AG08396 (cell line): ENCODE measurements at places on chromosomes 13 and 19.

- DNase-seq: no peak
Measured at GRCh38 chr13:36997716-36998427, 1.3 kb downstream of the ALG5 start.

GRCh38 chr19:1110809-1111640, 7.2 kb downstream of the GPX4 start:
- DNase-seq: no peak

- DNase-seq: no peak
Measured at GRCh38 chr13:110589793-110590390, 25.5 kb upstream of the NAXD start.

- no peak for DNase-seq
Measured at GRCh38 chr19:45764475-45764874, 4.6 kb downstream of the SIX5 start.

DNA sequence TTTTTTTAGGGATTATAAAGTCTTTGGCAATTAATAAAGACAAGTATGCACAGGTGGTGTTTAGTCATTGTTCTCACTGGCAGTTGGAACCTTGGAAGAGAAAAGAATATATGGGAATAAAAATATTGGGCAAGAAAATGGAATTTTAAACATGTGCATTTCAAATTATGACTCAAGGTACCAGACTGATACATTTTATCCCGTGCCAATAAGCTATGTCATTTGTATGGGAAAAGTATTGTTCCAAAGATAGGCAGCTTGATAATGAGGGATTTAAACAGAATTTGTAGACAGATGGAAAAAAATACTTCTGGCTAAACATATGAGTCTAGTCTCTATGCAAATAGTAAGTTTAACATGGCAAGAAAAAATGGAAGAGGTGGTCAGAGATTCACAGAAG, 169.5 kb upstream of the UFM1 start:
- DNase-seq: no peak

DNA sequence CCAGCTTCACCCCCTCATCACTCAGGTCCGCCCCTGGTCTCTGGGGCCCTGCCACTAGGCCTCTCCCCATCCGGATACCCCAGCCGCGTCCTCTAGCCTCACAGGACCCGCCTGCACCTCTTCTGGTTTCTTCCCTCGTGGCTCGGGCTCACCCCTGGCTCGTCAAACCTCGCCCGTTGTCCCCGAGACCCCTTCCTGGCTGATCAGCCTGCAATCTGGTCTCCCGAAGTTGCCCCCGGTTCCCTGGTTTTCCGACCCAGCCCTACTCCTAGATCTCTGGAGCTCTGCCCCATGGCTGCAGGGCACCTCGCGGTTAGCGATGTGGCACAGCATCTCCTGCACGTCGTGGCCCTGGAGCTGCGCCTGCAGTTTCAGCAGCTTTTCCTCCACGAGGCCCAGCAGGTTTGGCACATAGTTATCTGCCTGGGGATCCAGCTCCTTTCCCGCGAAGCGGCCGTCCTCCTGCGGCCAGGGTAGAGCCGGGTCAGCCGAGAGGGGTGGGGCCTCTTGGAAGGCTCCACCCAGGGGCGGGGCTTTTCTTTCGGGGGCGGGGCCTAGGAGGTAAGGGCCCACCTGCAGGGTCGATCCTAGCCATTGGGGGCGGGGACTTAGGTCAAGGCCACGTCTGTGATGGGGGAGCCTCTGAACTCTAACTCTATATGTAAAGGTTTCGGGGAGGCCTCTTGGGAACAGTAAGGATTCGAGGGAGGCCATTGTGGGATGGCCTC, 2.4 kb upstream of the RGL3 start:
- DNase-seq: no peak

GRCh38 chr19:10815969-10816644, 19.9 kb downstream of the TMED1 start:
- no peak for DNase-seq

DNA sequence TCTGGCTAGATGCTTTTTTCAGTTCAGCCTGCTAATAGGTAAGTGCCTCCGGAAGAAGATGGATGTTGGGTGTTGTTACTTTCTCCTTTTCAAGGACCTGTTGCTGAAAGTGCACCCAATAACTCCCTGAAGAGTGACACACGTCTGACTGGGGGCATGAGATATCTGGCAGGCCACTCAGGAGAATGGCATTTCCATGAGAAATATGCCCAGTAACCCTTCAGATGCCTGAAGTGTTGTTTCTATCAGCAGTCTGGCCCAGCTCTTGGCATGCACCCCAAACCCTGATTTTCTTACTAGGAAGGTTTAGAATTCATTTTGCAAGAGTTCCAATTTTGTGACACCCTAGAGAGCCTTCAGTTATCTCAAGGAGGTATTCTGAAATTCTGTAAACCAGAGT, 71.5 kb downstream of the ARHGAP35 start:
- peak; percentile 45 for DNase-seq

DNA sequence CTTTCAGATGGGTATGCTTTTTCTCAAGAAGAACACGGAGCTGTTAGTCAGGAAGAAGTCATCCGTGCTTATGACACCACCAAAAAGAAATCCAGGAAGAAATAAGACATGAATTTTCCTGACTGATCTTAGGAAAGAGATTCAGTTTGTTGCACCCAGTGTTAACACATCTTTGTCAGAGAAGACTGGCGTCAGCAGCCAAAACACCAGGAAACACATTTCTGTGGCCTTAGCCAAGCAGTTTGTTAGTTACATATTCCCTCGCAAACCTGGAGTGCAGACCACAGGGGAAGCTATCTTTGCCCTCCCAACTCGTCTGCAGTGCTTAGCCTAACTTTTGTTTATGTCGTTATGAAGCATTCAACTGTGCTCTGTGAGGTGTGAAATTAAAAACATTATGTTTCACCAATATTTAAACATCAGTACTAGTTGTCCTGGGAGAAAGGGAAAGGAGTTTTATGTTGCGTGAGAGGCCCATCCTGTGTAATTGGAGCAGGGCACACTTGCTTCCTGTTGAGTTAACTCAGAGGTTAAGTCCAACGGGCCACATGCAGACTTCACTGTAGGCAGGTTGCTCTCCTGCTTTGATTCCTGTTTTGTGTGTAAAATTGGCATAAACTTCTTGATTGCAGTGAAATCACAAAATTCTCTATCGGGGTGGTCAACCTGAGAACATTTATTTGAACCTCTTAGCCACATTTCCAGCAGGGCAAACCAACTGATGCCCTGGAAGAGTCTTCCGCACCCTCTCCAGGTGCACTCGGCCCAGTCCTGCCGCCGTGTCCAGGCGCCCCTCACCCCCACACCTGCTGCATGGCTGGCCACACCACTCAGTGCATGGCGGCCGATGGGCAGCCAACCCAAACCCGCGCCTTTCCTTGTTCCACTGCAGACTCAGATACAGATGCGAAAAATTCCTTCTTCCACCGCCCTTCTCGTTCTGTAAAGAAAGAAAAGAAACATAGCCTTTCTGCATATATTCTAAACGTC, 31.6 kb downstream of the SHISA2 start:
- peak; percentile 26 for DNase-seq

- no peak for DNase-seq
Measured at GRCh38 chr13:112133499-112134390, 66.8 kb downstream of the SOX1 start.

- no peak for DNase-seq
Measured at GRCh38 chr13:91134803-91135184, 212.7 kb upstream of the MIR17HG start.

DNA sequence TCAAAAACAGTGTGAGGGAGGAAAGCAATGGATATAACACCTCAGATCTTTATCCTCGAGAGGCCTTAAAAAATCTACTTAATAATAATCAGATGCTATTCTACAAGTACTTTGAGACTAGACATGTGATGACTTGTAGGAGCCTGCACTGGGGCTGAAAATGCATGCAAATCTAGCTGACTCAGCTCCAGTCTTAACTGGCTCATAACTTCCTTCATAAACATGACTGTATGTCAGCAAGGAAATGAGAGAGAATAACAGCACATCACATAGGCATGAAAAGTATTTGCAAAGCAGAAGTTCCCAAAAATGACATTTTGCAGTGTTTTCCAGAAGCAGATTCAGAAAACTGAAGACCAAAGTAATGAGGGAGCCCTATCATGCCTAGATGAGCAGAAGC, 38.1 kb downstream of the PSG5 start:
- DNase-seq: peak; percentile 15

GRCh38 chr19:3868770-3869456, at the start of gene ZFR2:
TSS of gene ZFR2 (minus strand) at chr19:3869038. CDS start at chr19:3869017, 21 bp downstream.
- DNase-seq: no peak

GRCh38 chr13:34810996-34811395, 131.1 kb upstream of the NBEA start:
- no peak for DNase-seq

DNA sequence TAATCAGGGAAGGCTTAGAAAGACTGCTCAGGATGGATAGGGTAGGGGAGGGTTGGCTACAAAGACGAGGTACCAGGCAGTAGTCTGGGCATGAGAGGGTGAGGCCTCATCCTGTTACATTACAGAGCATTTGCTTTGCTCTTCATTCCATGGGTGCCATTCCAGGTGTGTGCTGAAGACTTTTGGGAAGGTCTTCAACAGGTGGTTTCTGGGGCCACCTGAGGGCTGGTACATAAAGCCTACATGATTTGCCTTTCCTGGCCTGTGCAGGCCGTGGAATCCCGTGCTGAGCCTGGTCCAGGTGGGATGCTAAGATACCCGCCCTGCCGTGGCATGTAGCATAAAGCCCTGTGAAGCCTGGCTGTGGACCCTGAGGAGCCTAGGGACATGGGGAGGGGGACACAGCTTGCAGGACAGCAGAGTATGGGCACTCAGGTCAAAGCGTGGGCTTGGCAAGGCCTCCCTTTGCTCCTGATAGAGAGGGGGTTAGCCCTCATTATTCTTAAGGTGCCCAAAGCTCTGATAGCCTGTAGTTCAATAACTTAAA, 55.6 kb upstream of the ZNF536 start:
- no peak for DNase-seq

DNA sequence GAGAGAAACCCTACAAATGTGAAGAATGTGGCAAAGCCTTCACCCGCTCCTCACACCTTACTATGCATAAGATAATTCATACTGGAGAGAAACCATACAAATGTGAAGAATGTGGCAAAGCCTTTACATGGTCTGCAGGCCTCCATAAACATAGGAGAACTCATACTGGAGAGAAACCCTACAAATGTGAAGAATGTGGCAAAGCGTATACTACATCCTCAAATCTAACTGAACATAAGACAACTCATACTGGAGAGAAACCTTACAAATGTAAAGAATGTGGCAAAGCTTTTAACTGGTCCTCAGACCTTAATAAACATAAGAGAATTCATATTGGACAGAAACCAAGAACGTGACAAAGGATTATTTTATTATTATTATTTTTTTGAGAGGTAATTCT, 30.7 kb downstream of the ZNF486 start:
- DNase-seq: no peak

- DNase-seq: no peak
Measured at GRCh38 chr13:74465271-74465670, 331.1 kb upstream of the KLF12 start.

DNA sequence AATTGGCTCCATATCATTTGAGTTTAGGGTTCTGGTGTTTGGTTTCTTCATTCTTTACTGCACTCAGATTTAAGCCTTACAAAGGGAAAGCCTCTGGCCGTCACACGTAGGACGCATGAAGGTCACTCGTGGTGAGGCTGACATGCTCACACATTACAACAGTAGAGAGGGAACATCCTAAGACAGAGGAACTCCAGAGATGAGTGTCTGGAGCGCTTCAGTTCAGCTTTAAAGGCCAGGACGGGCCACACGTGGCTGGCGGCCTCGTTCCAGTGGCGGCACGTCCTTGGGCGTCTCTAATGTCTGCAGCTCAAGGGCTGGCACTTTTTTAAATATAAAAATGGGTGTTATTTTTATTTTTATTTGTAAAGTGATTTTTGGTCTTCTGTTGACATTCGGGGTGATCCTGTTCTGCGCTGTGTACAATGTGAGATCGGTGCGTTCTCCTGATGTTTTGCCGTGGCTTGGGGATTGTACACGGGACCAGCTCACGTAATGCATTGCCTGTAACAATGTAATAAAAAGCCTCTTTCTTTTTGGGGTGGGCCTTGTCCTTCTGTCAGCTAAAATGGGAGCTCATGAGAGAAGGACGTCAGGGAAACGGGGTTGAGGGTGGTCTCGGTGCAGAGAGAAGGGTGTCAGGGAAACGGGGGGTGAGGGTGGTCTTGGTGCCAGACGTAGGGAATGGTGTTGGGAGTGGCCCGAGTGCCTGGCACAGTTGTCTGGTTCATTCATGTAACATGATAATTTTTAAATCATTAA, 26.0 kb downstream of the LAMP1 start:
- no peak for DNase-seq

DNA sequence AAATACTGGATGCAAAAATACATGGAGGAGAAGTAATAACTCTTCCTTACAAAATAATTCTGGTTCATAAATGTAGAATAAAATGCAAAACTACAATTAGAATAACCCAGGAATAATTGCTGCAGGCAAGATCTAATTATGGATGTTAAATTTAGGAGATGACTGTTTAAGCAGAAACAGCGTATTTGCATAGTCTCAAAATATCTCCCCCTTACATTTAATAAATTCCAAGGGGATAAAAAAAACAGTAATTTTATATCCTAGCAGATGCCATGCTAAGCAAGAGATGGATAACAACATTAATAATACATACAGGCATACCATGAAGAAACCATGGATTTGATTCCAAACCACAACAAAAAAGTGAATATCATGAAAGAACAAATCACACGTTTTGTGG, 1253.1 kb upstream of the MIR17HG start:
- DNase-seq: no peak

DNA sequence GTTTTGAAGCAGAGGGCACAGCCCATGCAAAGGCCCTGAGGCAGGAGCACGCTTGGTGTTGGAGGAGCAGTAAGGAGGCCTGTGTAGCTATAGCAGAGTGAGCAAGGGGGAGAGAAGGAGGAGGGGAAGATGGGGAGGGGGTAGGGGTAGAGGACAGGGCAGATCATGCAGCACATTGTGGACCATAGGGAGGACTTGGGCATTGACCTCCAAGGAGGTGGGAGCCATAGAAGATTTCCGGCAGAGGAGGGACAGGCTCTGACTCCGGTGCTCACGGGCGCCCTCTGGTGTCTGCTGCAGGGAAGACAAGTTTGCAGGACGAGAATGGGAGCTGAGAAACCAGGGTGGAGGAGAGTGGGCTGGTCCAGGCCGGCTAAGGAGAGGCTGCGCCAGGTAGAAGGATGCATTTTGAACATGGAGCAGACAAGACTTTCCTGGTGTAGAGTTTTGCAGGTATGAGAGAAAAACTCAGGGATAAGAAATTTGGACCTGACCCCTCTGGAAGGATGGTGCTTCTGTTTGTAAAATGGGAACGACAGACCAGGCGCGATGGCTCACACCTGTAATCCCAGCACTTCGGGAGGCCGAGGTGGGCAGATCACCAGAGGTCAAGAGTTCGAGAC, 13.7 kb upstream of the CREB3L3 start:
- peak; percentile 74 for DNase-seq

DNA sequence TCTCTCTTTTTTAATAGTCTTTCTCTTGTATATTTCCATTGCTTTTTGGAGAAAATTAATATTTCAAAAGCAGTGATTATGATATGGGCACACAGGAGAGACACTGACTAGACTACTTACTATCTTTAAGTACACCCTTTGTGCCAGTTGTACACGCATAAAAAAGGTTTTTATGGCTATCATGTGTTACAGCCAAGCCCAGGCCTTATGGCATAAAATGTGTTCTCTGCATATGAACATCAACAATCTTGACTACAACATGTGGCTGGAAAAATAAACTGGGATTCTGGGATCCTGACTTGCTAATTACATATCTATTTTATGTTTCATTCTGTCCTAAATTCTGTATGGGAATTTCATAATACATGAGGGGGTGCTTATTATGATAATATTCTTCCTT, 1401.8 kb downstream of the SLITRK5 start:
- DNase-seq: no peak

- DNase-seq: no peak
Measured at GRCh38 chr13:40306817-40307216, 359.6 kb downstream of the FOXO1 start.
